ENCODE measurements at places on chromosomes 4 and X.

DNA sequence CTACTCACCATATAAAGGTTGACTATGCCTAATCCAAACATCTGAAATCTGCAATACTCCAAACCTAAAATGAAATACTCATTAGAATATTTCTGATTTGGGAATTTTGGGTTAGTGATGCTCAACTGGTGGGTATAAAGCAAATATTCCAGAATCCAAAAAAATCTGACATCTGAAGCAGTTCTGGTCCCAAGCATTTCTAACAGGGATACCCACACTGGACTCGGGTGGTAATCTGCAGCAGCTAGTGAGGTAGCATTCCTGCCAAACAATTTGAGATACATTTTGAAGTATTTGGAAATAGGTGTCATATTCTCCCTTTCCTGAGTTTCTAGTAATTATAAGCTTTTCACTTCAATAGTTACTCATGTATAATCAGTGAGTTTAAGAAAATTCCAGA lies 49.6 kb upstream of the RPA4 start:
- no peak for DNase-seq

DNA sequence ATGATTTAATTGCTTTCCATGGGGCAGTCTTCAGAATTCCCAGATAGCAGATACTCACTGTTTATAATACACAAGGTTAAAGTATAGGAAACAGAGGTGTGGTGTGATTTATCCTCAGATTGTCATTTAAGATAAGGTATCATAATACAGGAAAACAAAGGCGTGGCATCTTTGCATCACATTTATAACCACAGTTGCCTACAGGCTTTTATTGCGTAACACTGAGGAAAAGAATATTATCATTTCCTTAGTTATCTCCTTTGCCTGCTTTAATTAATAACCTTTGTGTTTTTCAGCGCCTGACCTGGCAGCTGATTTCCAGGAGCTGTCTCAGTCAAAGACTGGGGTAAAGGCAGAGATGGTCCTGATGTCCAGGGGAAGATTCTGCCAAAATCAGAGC lies 68.8 kb downstream of the SSX7 start:
- DNase-seq, result peak; percentile 4

DNA sequence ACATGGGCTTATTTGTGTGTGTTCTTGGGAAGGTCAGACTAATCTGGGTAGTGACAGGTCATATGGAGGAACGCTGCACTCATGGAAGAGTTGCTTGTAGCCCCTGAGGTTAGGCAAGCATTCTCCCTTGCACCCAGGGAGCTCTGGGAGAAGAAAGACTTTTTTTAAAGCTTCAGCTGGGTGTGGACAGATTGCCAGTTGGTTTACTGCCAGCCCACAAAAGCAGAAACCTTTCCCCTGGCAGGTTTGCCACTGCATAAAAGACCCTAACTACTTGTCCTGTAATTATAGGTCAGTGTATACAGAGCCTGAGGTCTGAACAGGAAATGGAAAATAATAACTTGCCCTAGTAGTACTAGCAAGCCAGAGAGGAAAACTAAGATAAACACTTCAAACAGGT lies 7.4 kb upstream of the NFKB1 start:
- DNase-seq, result no peak

DNA sequence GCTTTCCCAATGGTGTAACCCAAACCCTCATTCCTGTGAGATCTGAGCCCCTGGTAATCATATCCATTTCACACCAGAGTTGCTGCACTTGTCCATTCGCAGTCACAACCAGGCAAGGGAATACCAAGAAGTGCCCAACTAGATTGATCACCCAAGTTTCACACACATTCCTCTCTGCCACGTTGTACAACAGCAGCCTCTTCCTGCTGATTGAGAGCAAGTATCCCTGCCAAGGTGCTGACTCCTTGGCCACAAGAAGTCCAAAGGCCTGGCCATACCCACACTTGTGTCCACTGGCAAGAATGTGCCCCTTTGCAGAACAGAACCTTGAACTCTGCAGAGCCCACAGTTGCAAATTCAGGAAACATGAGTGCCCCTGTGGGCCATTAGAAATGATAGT lies 6.5 kb upstream of the ACOT9 start:
- no peak for DNase-seq

DNA sequence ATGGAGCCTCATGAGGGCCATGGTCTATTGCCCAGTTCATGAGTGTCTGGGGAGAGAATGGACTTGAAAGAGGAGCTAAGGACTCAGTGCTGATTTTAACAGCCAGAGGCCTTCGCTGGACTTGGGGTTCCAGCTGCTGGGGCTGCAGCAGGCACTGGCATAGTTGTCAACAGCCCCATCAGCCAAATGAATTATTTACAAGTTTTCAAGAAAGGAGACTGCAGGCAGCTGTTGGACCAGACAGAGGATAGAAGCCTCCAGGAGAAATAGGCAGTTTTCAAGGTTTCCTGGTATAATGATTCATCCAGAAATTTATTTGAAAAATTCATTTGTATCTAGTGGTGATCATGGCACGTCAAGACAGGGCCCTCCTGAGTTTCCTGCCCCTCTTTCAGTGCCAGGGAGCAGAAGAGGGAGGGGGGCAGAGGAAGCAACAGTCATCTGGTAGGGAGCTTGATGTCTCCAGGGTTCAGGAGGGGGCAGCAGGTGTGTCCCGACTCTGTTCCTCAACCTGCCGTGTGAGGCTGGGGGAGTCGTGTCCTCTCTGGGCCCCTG lies 63.1 kb upstream of the GPR78 start:
- no peak for DNase-seq

DNA sequence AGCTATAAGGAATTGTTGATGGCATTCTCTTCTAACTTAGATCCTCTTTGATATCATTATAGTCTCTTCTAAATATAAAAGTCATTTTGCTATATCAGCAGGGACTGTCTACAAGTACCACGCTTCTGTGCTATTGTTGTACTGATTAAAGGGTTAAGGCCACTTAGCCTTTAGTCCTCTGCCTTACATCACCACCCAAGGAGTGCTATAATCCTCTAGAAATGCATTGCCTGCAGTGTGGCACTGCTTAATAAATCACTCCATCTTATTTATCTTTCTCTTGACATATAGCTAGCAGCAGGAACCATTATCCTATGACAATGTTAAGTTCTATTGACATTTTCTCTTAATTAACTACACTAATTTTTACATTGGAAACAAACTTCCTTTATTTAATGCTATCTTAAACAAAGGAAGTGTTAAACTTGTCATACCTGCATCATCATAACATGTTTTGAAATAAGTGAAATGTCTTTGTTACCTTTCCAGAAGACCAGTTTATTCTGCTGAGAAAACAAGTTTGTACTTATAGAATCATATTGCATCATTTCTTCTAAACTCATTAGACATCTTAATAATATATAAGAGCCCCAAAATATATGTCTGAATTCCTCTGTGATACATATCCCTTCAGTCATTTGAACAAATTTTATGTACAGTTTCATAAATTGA lies 360.9 kb upstream of the ATOH1 start:
- no peak for DNase-seq

GRCh38 chrX:44974451-44974850 lies 101.5 kb downstream of the KDM6A start:
- peak; percentile 50 for DNase-seq

DNA sequence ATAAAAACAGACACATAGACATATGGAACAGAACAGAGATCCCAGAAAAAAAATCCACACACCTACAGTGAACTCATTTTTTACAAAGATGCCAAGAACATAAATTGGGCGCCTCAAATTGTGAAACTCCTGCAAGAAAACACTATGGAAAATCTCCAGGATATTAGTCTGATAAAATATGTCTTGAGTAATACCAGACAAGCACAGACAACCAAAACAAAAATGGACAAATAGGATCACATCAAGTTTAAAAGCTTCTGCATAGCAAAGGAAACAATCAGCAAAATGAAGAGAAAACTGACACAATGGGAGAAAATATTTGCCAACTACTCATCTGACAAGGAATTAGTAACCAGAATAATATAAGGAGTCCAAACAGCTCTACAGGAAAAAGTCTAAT lies 337.3 kb upstream of the DIPK2B start:
- no peak for DNase-seq

GRCh38 chr4:2949782-2950125 lies 13.5 kb downstream of the NOP14 start:
- no peak for DNase-seq

- no peak for DNase-seq
These were observed 25.3 kb upstream of the KCNIP4 start for GRCh38 chr4:21973850-21974249.

DNA sequence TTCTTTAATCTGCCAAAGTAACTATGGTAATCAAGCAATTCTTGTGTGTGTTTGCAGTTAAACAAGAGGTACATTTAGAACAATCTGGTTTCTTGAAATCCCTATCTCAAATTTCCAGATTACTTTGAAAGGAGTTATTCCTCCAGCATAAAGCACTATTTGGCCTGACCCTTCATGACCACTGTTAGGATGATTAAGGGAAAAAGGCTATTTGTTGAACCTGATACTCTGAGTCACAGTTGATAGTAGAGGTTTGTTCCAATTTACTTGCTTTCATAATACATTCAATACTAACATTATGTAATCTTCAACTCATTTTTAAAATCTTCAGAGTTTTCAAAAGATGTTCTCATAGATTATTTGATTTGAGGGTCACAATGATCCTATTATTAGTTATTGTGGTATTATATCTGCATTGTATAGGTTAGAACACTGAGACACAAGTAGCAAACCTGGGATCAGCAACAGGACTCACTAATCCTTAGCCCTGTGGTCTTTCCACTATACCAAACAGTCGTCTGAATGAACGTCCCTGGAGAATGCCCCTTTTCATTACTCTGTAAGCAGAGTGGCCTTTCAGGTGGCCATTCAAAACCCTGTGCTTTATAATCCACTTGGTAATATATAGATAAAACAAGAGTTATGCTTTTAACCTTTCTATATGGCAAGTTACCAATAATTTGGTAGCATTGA lies 8.1 kb upstream of the NDST4 start:
- DNase-seq, result no peak

- DNase-seq, result no peak
These were observed 655.6 kb upstream of the GALNTL6 start for GRCh38 chr4:171157462-171158082.

DNA sequence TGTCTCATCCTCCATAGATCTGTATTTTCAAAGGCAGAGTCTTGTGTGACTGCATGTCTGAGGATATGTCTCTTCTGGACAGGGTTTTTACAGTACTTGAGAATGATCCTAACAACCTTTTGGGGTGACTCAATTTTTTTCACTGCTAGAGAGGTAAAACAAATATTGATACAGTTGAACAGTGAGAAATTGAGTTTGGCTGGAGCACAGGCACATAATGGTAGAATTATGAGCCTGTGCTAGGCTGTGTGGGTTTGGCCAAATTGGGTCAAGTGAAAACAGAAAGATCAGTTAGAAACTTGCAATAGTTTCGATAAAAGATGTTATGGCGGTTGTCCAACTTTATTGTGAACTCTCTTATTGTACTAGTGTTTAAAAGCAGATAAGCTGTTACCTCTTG lies 23.3 kb upstream of the EOLA2 start:
- no peak for DNase-seq

DNA sequence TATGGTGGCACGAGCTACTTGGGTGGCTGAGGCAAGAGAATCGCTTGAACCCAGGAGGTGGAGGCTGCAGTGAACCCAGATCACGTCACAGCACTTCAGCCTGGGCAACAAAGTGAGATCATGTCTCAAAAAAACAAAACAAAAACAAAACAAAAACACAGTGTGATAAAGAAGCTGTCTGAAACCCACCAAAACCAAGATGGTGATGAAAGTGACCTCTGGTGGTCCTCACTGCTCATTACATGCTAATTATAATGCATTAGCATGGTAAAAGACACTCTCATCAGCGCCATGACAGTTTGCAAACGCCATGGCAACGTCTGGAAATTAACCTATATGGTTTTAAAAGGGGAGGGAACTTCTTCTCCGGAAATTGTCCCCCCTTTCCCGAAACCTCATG lies 29.4 kb upstream of the OPHN1 start:
- no peak for DNase-seq

DNA sequence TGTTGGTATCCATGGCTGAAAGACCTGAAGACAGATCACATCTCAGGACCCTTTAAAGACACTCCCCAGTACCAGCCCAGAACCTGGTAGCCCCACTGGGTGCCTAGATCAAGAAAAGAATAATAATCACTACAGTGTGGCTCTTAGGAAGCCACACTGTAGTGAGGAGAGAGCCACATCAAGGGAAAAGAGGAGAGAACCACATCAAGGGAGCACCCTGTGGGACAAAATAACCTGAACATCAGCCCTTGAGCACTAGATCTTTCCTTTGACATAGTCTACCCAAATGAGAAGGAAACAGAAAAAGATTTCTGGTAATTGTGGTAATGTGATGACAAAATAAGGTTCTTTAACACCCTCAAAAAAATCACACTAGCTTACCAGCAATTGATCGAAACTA lies 15.3 kb downstream of the RTL3 start:
- DNase-seq, result no peak

DNA sequence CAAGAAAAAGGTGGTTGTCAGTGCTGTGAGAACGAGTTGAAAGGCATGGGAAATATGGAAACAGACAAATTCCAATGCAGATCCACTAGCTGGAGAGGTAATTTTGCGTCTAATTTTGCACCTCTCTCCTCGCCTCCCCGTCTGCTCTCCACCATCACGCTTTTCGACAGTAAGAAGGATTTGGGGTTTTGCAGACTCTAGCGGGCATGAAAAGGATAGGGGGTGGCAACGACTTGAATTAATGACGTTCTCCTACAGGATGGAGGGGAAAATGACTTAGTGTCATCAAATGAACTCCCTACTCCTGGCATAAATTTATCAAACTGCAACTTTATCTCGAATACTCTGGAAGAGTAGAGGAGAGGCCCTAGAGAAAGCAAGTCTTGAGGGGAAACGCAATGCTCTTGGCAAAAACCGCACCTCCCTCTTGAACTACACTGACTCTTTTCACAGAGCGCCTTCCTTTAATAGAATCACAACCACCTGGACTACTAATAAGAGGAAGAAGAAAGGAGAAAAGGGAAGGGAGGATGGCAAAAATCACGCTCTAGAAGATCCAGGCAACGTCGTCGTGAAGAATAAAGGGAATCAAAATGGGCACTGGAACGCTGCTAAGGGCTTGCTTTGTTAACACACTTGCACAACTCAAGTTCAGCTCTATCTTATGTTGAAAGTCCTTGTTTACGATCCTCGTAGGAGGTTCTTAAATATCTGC lies 871 bp upstream of the SLITRK2 start:
- no peak for DNase-seq

DNA sequence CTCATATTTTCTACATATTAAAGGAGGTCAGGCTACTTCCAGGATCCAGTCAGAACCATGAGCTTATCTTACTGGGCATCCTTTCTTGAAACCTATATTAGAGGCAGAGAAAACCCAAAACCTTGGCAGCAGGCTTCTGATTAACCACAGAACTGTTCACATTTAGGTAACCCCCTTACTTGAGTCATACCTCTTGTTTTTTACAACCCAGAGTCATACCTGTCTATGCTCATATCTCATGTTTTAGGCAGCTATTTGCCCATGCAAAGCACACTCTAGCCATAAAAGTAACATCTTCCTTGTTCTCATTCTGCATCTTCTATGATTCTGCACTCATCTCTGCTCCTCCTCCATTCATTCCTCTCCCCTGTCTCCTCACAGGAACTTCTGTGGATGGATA lies 138.0 kb upstream of the SMIM31 start:
- DNase-seq, result no peak

GRCh38 chrX:46662188-46662958 lies 88.8 kb downstream of the CHST7 start:
- no peak for DNase-seq

- DNase-seq, result no peak
These were observed 4.6 kb downstream of the PNMA6E start for GRCh38 chrX:153396320-153397195.
